Stimulated activated CD4-positive, alpha-beta T cell treated with anti-CD3 and anti-CD28 coated beads, Interleukin-1b, Interleukin-23, amount 100 ng/mL, for 4 hours (primary cell): ENCODE measurements at places on chromosomes 2 and 18.

- DNase-seq: no peak
Observed at GRCh38 chr2:235230821-235231601, 262.8 kb upstream of the AGAP1 start.

DNA sequence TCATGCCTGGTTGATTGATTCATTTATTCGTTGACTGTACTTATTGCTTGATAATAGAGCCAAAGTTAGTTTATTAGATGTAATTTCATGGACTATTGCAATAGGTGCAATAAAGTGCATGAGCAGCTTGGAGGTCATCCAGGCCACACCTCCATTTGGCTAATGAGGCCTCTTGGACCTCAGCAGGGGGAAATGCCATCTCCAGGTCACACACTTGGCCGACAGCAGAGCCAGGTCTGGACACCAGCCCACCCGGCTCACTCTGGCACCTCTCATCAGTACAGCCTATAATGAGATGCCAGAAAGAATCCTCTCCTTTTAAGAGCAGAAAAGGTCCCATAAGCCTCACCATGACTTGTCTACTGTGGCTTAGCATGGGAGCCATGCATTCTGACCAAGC is 71.2 kb upstream of the AFF3 start:
- DNase-seq: no peak

DNA sequence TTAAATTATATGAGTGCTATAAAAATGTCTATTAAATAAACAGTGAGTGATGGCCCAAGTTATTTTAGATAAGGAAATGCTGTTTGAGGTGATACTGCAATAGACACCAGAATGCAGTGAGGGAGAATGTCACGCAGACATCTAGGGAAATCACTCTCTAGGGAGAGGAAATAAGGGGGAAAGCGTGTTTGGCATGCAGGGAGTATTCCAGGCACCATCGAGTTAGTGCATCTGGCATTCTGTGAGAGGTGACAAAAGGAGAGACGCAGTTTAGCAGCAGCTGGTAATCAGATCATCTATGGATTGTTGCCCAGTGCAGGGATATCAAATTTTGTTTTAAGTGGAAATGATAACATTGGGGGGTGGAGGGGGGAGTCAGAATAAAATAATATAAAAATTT is 175.4 kb upstream of the NETO1 start:
- no peak for DNase-seq

- DNase-seq: no peak
Observed at GRCh38 chr2:19835781-19836281, 66.0 kb downstream of the TTC32 start.

- no peak for DNase-seq
Observed at GRCh38 chr2:239690651-239691631, 290.1 kb upstream of the HDAC4 start.

GRCh38 chr18:44835703-44836102 is 155.0 kb downstream of the SETBP1 start:
- no peak for DNase-seq

- no peak for DNase-seq
Observed at GRCh38 chr2:173238385-173238784, 116.3 kb upstream of the CDCA7 start.

- no peak for DNase-seq
Observed at GRCh38 chr2:240640939-240641338, 15.7 kb downstream of the GPR35 start.

- no peak for DNase-seq
Observed at GRCh38 chr2:84309281-84309680, 149.8 kb downstream of the SUCLG1 start.
